CD4-positive, alpha-beta T cell treated with Interleukin-6 at 100 ng/mL for 8 hours (primary cell): ENCODE measurements at places on chromosomes 5 and 9.

DNA sequence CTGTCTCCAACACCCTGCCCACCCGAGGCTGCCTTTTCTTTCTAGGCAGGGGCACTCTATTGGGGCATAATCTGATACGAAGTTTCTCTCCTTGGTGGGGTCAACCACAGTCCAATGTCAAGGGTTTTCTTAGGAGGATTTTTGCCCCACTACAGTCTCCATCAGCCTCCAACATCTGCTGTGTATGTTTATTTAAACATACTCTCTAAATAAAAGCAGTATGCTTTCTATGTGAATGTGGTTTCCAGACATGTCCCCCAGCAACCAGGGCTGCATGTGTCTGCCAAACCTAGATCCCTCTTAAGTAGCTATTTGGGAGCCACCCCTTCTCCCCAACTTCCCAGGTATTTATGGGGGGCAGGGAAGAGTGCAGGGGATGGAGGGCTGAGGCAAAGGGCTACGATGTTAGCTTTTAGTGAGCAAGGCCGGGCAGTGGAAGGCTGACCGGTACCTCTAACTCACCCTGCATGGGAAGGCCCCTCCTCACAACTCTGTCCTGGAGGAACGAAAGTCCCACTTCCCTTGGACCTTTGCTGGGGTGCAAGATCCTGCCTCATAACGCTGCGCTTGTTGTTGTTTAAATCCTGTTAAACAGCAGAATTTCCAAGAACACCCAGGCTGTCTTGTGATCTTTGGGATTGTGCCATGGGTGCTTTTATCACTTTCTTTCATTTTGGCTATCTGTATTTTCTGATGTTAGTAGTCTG is 75.4 kb downstream of the NREP start:
- no peak for DNase-seq

DNA sequence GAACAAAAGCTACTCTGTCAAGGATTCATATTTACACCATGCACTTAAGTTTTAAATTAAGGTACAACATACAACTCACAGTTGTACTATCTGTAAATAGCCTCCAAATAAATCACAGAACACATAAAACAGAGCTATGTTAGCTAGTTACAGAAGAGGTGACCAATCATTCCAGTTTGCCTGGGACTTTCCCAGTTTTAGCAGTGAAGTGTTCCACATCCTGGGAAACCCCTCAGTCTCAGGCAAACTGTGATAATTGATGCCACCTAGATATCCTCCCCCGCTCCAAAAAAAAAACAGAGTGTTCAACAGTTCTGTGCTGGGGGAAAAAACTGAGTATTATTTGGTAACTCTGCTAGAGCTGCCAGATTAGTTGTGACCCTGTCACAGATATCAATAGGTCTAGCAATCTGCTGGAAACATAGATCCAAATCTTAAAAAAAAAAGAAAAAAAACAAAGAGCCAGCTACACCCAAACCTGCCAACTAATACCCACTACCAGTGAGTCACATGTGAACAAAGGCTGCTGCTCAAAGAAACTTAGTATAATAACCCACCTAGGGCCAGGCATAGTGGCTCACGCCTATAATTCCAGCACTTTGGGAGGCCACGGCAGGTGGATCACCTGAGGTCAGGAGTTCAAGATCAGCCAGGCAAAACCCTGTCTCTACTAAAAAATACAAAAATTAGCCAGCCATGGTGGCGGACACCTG is 5.7 kb downstream of the TBCA start:
- DNase-seq, result no peak

DNA sequence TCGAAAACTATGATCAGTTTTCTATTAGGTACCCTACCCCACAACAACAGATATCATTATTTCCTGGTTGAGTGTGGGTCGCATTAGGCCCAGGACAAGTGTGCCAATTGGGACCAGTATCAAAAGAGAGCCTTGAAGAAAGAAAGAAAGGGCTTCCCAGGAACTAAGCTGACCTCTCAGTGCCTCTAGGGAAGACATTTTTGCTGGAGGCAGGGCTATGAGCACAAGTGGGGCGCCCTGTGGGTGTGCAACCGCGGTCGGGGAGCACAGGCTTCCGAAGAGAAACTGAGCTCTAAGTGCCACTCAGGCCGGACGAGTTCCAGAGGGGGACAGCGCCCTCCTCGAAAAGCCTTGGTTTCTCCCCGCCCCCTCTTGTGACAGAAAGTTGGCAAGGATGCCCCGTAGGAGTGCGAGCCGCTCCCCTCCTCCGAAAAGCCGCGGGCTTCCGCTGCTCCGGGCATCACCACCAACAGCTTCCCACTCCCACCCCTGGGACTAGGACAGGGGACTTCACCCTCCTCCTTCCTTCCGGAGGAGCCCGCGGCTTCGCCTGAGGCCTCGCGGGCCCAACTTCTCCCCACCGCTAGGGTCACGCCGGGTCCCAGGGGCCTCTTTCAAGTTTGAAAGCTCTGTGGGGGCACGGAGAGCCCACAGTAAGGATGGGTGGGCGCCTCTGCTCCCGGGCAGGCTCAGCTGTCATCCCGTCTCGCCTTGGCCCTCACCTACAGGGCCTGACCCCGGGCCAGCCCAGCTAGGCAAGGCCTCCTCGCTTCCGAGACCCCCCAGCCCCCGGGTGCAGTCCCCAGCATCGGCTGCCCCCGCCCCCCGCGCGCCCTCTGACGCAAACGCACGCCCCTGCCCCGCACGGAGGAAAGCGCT is 2.0 kb downstream of the NR2F1-AS1 start:
- DNase-seq, result no peak

DNA sequence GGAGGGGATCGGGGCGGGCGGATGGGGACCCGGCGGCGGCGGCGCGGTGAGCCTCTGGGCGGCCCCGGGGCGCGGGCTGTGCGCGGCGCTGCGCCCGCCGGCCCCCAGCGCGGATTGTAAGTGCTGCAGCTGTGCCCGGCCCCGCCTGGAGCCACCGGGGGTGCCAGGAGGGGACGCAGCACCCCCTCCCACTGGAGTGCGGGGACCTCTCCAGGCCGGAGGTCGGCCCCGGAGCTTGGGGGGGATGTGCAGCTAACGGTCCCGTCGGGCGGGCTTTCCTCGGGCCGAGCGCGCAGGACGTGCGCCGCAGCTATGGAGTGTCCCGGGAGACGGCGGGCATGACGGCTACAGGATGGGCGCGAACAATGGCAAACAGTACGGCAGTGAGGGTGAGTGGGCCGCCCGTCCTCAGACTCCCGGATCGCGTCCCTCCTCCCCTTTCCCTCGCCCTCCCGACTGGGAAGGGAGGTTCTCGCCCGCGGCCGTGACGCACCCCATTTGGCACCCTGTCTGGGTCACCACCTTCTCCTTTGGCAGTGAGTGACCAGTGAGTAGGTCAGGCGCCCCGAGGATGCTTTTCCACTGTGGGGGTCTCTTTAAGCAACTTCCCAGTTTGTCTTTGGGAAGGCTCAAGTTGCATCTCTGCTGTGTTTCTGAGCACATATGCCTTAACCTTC is 483 bp downstream of the FBXL7 start:
- no peak for DNase-seq

DNA sequence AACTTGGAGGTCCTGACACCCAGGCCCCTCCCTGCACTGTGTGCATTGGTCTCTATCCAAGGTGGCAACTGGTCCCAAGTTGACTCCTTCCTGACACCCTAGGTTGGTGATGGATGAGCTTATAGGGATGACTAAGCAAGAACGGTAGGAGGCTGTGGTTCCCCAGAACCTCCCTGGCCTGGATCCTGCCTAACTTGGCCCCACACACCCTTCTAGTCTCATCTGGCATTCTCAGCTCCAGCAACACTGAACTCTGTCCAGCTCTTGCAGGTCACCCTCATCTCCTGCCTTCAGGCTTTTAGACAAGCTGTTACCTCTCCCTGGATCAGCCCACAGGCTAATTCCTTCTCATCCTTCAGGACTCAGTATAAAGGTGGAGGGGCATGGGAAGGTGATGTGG is 16.5 kb downstream of the AQP3 start:
- DNase-seq, result no peak

DNA sequence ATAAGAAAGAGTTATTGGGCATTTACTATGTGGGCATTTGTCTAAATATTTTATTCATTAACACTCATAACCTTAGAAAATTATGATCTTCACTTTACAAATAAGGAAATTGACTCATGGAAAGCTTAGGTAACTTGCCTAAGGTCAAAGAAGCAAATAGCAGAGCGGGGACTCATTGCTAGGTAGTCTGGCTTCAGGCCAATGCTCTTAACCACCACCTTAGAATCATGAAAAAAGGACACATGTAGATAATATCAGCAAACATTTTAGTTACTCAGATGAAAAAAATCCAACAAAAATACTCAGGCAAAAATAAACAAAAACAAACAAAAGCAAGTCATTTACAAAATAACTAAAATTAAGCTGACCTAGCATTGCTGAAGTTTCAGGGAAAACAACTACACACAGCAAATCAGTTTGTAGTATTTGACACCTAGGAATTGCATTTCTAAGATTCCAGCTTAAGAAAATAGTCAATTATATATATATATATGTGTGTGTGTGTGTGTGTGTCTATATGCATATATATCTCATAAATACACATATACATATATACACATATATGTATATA is 166.0 kb downstream of the HMHB1 start:
- no peak for DNase-seq

DNA sequence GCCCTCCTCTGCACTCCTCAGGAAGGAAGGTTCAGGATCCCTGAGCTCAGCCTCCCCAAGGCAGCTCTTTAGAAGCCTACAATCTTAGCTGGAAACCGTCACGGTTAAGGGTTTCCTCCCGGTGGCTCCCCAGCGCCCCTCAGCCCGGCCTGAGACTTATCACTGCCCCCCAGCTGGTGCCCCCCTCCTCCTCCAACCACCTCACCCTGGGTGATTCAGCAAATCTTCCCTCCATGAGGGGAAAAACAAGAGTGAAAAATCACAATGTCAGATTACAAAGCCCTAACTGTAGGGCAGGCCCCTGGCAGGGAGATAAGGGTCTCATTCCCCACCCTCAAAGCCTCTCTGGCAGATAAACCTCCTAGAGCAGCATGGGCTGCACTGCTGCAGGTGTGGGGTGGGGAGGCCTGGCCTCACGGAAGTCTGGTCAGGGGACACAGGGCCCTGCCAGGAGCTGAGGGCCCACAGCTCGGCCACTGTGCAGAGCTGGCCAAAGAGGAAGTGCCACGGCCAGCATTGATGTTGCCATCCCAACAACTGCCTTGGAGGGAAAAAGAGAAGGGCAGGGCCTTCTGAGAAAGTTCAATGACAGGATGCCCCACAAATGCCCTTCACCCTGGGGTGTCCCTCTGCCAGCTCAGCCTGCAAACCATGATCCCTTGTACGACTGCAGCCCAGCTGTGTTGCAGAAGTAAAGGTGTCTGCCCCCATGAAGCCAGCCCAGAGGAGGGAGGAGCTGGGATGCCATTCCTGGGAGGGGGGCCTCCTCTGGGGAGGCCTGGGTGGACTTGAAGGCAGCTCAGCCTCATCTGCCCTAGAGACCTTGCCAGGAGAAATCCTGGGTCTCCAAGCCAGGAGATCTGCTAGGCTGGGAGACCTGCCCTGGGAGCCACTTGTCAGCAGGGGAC is 25.9 kb downstream of the GFI1B start:
- DNase-seq, result no peak

DNA sequence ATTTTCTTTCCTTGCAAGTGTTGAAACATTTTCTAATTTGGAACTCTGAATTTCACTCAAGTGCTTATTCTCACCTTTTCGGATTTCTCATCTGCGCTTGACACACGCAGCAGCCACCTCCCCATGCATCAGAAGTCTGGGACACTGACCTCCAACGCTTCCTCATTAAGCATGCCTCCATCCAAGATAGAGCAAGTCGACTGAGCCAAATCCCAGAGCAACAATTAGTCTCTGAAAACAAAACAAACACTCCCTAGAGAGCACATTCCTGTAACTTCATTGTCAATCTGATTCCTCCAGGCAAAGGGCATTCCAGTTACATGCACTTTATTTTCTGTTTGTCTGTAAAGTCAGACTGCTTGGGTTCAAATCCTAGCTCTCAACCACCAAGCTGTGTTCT is 5.7 kb downstream of the CD180 start:
- no peak for DNase-seq

DNA sequence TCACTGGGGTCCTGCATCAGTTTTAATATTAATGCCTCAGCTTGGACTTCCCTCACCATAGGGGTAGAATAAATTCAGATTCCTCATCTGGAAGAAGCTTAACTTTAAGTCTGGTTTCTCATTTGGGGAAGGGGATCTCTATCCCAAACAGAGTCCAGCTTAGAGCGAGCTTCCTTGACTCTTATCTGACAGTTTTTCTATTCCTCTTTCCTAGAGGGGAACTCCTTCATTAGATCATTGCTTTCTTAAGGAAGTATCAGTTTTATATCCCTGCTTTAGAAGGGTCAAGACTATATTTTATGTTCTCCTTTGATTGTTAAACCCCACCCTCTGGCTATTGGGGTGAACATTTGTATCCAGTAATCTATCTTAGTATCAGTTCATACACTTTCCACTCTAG is 24.2 kb upstream of the CDC42SE2 start:
- no peak for DNase-seq

DNA sequence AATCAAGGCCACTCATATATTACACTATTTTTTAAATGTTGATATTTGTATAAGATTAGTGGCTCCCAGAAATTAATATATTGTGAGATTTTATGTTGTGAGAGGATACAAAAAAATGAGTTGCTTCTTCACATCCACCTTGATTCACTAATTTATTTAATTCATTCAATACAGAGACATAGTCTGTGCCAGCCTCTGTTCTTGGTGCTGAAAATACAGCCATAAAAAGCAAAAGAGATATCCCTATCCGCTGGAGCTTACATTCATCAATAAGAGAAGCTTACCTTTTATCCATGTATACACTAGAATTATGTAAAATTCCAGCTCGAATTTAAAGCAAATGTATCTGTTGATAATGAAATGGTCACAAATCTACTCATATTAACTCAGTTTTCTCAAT is 92.2 kb upstream of the GABRG2 start:
- DNase-seq, result no peak

- no peak for DNase-seq
Measured at GRCh38 chr5:80151890-80152289, 104.0 kb downstream of the SERINC5 start.

DNA sequence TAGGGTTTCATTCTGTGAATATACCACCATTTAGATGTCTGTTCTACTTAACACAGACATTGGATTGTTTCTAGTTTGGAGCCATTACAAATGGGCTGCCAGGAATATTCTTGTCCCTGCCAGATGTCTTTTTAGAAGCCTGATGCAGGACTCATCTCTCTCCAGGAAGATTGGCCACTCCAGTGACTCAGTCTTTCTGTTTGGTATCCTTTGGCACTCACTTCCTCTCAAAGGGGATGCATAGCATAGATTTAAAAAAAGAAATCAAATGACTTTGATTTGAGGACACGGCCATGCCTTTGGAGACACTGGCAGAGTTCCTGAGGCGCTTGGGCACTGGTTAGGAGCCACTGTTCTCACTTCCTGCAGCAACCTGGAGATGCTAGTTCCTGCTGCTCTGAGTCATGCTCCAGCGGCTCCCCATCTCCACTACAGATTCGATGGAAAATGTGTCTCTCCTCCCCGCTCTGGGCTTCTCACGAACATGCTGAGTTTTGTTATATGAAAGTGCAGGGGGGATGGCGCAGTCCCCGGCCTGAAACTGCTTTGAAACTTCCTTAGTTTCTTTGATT is 3.5 kb upstream of the ZNF366 start:
- DNase-seq, result no peak
